ENCODE measurements at places on chromosomes 3 and 15. TPM values are rescaled to one million over a fixed set of nuclear protein-coding genes. Genes with fewer than 3 reads are reported as not detected.

Gene GPR156
- not detected for total RNA-seq

Gene HGD
- 0.19 TPM for total RNA-seq

Gene CAMKV
- 1.2 TPM for total RNA-seq

Gene SLC24A5
- total RNA-seq: not detected

Gene ZNF774
- 1.2 TPM for total RNA-seq

Gene AGBL1
- total RNA-seq: not detected

Gene LEKR1
- 0.14 TPM for total RNA-seq

Gene A4GNT
- total RNA-seq: not detected

Gene GP5
- total RNA-seq: 0.26 TPM

Gene CHRFAM7A
- not detected for total RNA-seq

Gene CMSS1
- 126 TPM for total RNA-seq

Gene DPPA2
- not detected for total RNA-seq

Gene PROK2
- not detected for total RNA-seq

Gene TRH
- not detected for total RNA-seq

Gene TAGLN3
- total RNA-seq: 0.33 TPM

Gene SIDT1
- total RNA-seq: 11.5 TPM

Gene LIPH
- total RNA-seq: not detected

Gene DNAJC13
- 34.0 TPM for total RNA-seq

Gene CILP
- total RNA-seq: 0.02 TPM

Gene RASL12
- total RNA-seq: not detected

Gene TGM4
- total RNA-seq: not detected

Gene SNX33
- 4.1 TPM for total RNA-seq

Gene TMEM44
- 2.4 TPM for total RNA-seq

Gene ALAS1
- total RNA-seq: 115 TPM

Gene NUP210
- total RNA-seq: 169 TPM

Data from activated CD4-positive, alpha-beta T cell treated with anti-CD3 and anti-CD28 coated beads, Interleukin-2, amount 10 ng/mL, durations not matched to agents 24 days and 14 days (primary cell).